ENCODE measurements at places on chromosomes 5 and 9. TPM values are rescaled to one million over a fixed set of nuclear protein-coding genes. Genes with fewer than 3 reads are reported as not detected.

DNA sequence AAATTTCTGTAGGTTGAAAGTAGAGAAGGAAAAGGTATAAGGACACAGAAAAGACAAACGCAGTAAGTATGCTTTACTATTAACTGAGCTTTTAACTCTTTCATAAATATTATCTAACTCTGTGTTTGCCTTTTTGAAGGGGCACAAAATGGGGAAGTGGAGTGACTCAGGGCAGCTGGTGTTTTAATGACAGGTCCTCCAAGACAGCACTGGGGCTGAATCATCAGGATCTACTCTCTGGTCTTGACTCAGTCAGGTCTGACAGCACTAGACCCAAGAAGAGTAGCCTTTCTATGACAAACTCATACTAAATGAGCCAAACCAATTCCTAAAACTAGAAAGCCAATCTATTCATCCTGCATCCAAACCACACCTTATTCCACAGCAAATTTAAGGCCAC lies 102.2 kb downstream of the APTX start:
- DNase-seq, result no peak

WNT8A gene
- total RNA-seq, result not detected

IL17B gene
- not detected for total RNA-seq

- DNase-seq, result no peak
These were observed 610.9 kb downstream of the DTWD2 start for GRCh38 chr5:118377420-118377819.

- no peak for DNase-seq
These were observed 26.4 kb downstream of the UTP15 start for GRCh38 chr5:73591698-73592501.

CDC42SE2 gene
- total RNA-seq, result 193 TPM

GRCh38 chr5:97601651-97602050 lies 418.6 kb upstream of the RIOK2 start:
- DNase-seq, result no peak

SLC36A2 gene
- total RNA-seq, result not detected

ZBED3 gene
- total RNA-seq, result 3.8 TPM

DNA sequence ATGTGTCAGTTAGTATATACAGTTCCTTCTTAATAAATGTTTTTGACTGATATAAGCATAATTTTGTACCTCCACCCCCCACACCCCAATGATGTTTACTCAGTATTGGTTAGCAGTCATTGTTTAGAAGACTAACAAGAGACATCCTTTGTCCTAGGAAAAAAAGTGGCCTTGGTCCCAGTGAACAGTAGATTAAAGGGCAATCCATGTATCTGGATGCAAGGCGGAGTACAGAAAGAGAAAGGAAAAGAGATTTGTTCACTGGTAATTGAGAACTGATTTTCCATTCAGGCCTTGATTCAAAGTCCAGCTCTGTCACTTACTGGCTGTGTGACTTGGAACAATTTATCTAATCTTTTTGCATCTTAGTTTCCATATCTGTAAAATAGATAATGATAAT lies 4.6 kb downstream of the RALGPS1 start:
- no peak for DNase-seq

DNA sequence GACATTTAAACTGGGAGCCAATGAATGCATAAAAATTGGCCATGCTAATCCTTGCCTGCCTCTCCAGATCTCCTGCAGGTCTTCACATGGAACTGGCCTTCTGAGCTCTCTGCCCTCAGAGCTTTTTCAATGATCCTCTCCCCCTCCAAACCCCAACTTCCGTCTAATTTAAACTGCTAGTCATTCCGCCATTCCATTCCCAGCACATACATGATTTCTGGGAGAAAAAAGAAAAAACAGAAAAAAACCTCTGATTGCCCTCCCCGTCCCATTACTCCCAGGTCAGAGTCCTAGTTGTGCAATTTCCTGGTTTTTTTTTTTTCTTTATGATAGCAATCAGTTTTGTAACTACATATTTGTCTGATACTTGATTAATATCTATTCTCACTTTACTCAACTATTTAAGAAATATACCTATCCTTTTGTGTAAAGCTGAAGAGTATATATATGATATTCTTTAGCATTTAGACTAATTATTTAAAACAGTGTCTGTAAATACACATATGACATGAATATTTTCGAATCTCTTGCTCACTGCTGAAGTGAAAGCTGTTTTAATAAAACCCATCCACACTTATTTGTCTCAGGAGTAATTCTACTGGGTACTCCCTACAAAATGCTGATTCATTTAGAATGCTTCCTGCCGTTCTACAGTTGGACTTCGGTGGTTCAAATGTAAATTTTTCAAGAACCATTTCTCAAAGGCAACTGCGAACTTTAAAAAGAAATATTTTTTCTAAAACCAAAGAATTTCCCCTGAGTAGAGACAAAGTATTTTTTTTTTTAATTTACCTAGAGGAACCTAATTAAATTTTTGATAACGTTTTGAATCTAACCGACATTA lies 1.6 kb downstream of the HINT1 start:
- DNase-seq, result no peak

DNA sequence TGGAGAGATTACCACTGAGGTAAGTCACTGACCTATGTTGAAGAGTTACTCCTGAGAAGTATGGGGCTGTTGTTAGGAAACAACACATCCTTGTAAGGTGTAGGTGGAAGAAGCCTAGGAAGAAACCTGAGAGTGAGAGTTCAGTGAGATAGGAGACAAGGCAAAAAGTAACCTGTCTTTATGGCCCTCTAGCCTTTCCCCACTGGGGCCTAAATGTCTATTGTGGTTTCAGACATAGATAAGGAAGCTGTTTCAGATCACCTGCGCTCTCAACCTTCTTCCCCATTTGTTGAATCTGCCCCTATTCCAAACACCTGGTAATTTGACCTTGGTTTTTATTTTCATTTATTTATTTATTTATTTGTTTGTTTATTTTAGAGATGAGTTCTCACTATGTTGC lies 397.1 kb upstream of the RORB start:
- DNase-seq, result no peak

DNA sequence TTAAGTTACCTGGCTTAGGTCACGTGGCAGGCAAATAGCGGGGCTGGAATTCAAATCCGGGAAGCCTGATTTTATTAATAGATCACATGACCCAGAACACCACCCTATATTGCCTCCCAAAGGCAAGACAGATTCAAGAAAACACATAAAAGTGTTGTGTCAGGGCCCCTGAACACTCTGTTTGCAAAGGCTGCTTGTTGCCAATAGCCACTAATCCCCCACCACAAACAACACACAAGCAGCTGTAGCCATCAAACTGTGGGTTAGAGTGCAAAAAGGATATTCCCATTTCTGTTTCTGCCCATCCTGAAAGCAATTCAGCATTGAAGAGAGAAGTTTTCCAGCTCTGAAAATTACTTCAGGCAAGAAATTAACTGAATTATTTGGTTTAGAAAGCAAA lies 358.9 kb upstream of the RFX3 start:
- DNase-seq, result no peak

GLRA1 gene
- not detected for total RNA-seq

DNA sequence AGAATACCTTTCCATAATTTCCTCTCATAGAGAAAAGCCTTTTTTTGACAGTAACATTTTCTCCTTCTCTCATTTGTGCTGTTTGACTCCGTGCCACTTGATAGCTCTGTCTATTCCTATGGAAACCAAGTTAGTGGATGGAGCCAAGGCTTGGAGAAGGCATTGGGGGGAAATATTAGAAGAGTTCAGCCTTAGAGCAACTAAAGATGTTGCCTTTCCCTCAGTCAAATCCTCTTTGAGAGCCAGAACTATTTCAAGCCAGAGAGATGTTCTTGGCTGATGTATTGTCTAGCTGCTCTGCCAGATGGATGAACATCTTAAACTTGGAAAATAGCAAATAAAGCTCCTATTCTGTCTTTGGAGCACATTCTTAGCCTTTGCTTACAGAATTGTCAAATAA lies 112.4 kb downstream of the INVS start:
- DNase-seq, result no peak

MTX3 gene
- 17.2 TPM for total RNA-seq

SVEP1 gene
- not detected for total RNA-seq

- DNase-seq, result no peak
These were observed 991.4 kb downstream of the PTPRD start for GRCh38 chr9:9621355-9621940.

DNA sequence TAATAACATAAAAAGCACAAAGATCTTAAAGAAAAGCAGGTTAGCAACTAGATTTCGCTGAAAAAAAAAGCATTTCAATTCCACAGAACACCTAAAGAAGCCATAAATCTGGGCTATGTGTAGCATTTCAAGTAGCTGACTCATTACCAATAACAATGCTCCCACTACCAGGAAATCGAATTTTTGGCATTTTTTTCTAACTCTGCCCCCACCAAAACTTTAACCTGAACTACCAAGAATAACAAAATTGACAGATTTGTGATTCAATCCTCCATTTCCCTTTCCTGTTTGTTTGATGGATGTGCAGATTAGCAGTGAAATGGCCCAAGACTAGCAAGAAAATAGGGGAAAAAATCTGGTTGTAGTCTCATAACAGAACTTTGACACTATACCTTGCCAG lies 180.2 kb downstream of the RASEF start:
- no peak for DNase-seq

RNF145 gene
- total RNA-seq, result 102 TPM

DNA sequence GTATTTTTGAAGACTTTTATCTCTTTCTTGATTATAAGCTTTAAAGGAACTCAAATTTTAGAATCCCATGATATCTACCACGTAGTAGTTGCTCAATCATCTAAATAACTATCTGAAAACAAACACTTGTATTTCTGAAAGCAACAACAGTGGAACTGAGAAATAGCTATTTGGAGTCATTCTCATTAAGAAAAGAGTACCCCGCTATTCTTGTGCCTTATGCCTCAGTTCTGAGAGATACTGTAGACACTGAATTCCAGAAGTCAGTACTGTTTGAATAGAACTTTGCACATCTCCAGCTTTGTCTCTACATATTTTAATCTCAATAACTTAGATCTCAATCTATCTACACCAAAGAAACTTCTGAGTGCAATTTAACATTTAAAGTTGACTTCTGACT lies 11.4 kb downstream of the CHD1 start:
- no peak for DNase-seq

CEMIP2 gene
- 55.9 TPM for total RNA-seq

SLC6A3 gene
- 0.08 TPM for total RNA-seq

GRCh38 chr9:80701061-80701460 lies 988.3 kb downstream of the TLE1 start:
- no peak for DNase-seq

- DNase-seq, result peak; percentile 76
These were observed 50.3 kb downstream of the SLC22A5 start for GRCh38 chr5:132419502-132420468.

- no peak for DNase-seq
These were observed 108.4 kb downstream of the ALDH1A1 start for GRCh38 chr9:72844440-72844768.
